MG63 (cell line): ENCODE measurements at places on chromosomes 6 and 20. TPM values are rescaled to one million over a fixed set of nuclear protein-coding genes. Genes with fewer than 3 reads are reported as not detected.

The IPCEF1 gene
- total RNA-seq: not detected in 2 replicates

DNA sequence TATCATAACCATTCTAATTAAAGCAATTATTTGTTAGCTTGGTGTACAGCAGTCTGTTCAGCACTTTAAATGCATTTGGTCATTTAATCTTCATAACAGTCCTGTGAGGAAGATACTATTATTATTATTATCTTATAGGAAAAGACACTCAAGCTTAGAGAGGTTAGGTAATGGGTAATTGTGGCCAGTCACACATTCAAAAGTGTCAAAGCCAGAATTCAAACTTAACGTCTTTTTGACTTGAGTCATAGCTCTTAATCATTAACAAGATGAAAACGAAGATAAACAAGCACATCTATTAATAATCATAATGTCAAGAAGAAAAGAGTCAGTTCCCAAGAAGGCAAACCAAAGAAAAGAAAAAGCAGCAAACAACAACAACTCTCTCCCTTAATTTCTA lies 251.0 kb downstream of the SYNE1 start:
- no peak for DNase-seq

The TFAP2D gene
- not detected in 2 replicates for total RNA-seq

- DNase-seq: no peak
These were observed 30.5 kb upstream of the HFE start for GRCh38 chr6:26056583-26057350.

DNA sequence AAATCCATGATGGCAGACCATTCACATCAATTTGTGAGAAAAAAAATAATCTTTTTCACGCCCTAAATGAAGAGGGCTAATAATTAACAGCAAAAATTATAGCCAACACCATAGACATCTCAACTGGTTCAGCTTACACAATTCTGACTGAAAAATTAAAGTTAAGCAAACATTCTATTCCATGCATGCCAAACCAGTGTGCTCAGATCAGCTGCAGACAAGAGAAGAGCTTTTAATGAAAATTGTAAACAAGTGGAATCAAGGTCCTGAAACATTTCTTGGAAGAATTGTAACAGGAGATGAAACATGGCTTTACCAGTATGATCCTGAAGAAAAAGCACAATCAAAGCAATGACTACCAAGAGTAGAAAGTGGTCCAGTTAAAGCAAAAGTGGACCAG lies 710.4 kb downstream of the EPHA7 start:
- DNase-seq: no peak

The RIPOR3 gene
- 0.07 TPM in 1 of 2 replicates, not detected in the other for total RNA-seq

The FUT9 gene
- not detected in 2 replicates for total RNA-seq

DNA sequence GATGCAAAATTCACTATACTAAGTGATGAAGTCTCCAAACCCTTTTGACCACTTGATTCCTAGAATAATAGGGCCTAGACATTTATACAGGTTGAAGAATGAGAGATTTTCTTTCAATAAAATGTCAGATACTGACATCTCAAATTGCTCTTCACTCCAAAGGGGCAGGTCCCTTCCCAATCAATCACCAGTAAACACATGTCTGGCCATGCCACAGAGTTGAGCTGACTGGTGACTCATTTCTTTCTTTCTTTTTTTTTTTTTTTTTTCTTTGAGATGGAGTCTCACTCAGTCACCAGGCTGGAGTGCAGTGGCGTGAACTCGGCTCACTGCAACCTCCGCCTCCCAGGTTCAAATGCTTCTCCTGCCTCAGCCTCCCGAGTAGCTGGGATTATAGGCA lies 388.6 kb upstream of the BTBD3 start:
- no peak for DNase-seq

The PTGIS gene
- 4.1 and 6.2 TPM in 2 replicates for total RNA-seq

The RAB44 gene
- total RNA-seq: not detected in 2 replicates

DNA sequence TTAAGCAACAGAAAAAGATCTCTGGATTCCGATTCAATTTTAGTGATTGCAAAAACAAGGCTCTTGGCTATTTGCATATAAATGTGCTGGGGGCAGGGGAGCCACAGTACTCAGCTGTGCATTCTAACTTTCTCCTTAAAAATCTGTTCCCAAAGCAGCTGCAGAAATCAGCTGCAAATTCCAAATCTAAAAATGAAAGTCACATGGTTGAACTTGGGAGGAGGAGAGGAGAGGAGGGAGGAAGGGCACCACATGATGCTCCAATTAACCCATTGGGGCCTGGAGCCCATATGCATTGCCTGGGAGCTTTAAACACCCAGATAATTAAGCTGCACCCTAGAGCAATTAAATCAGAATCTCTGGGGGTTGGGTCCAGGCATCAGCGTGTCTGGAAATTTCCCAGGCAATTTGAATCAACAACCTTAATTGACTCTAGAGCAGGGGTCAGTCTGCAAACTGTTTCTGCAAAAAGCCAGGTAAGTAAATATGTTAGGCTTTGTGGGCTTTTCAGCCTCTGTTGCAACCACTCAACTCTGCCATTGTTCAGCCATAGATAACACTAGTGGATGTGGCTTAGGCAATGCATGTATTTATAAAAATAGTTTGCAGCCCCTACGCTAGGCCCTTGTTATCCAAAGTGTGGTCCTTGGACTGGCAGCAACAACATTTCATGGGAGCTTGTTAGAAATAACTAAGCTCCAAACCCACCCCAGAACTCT lies 508.1 kb downstream of the KIF16B start:
- DNase-seq: no peak

DNA sequence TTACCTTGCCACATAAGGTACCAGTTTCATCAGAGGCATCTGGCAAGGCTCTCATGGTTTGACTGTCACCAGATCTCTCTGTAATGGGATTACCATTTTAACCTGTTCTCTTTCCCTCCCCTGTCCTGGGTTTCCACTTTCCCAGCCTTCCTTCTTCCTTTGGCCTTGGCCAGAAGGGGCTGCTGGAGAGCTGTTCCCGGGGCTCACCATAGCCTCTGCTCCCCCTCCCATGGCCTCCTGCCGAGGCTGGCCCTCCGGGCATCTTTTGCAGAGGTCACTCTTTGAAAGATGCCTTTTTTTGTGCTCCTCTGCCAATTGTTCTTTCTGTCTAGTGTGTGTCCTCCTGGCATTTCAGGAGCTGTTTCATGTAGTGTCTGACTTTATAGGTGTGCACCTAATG lies 100.7 kb upstream of the SCP2D1 start:
- DNase-seq: no peak

- DNase-seq: no peak
These were observed 34.0 kb upstream of the COL10A1 start for GRCh38 chr6:116159782-116160524.

DNA sequence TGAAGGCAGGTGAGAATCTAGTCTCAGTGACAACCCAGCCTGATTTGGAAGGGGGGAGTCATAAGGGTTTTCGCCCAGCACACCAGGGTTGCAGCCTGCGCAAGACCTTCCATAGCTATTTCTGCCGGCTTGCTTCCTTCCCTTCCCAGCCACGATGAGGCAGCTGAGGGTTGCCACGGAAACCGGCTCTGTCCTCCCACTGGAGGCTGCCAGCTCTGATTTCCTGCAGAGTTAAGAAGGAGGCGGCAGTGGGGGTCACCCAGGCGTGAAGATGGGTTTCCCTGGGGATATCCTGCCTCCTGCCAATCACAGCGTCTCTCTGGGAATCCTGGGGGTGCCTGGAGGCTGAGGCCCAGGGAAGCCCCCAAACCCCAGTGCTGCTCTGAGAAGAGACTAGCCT lies 23.1 kb upstream of the KCNB1 start:
- peak; percentile 52 for DNase-seq

DNA sequence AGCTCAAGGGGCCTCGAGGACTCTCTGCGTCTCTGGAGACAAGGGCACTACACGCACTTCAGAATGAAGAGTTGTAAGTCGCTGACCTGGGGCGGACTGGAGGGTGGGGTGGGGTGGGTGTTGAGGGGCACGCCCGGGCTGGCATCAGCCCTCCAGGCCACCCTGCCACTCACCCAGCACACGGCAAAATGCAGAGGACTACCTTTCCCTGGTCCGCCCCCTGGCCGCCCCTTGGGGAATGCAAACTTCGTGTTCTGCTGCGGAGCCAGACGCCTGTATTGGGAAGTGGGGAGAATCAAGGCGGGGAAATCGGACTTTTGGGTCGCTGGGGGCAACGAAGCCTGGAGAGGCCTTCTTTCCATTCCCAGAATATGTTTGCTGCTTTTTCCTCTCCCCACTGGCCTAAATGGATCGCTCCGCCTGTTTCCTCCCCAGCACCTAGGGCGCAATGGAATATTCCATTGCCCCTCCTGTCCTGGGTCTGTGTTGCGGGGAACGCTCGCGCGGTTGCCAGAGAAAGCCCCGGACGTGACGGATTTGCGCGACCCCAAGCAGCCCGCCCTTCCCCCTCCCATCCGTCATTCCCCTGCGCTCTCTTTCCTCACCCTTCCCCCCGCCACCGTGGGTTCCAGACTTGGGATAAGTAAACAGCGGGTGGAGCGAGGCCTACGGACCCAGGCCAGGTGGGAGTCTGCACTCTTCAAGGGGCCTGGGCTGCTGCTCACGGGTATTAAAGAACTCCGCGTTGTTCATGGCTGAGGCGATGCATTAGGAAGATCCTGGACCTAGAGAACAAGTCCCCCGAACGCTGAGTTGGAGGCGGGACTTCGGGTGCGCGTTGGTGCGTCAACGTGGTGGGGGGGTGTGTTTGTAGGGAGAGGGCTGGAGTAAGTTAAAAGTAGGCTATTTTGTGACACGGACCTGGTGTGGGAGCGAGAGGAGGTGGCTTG lies at the start of gene PPT2:
Gene PPT2 (plus strand): TSS at position 578 of the 950 bp plus-strand sequence. CDS start 454 bp downstream, outside the sequence.
- peak; percentile 82 for DNase-seq

GRCh38 chr20:1871807-1872458 lies 23.3 kb upstream of the SIRPA start:
- DNase-seq: peak; percentile 31

The HTR1E gene
- total RNA-seq: not detected in 2 replicates

The JPH2 gene
- total RNA-seq: 6.5 and 9.9 TPM in 2 replicates

DNA sequence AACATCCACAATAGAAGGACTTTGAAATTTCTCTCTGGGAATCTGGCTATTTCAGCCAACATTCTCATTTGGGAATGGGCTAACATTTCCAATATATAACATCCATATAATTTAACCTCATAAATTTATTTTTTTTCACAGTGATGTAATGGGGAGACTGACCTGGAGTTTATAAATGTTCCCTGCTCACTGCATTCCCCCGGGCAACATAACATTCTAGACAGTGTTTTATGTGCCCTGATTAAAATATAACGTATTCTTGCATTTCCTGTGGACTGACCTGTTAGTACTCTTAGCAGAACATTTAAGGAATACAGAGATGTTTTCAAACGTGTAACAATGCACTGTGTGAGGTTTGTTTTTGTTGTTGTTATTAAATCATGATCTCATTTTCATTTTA lies 20.9 kb downstream of the TSHZ2 start:
- no peak for DNase-seq

The TAGAP gene
- not detected in 2 replicates for total RNA-seq

- no peak for DNase-seq
These were observed 10.3 kb upstream of the RNF24 start for GRCh38 chr20:4025679-4026078.

The MYLIP gene
- total RNA-seq: 9.7 and 14.3 TPM in 2 replicates

DNA sequence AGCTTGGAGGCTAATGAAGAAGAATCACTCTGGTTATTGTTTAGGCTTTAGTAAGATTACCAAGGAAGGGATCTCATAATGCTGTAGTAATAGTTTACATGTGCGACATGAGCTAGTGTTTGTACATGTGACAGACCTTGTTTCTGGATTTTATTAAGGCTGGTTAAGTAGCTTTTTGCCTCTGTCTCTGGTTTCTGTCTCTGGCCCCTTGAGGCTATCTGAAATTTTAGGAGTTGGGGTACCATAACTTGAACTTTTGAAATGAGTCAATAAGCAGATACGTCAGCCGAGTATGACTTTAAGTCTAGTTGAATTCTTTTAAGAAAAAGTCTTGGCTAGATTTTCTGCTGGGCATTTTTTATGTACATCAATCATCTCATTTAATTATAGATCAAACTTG lies 9.5 kb downstream of the CBFA2T2 start:
- DNase-seq: no peak

GRCh38 chr6:86030875-86031274 lies 388.2 kb upstream of the SYNCRIP start:
- no peak for DNase-seq

DNA sequence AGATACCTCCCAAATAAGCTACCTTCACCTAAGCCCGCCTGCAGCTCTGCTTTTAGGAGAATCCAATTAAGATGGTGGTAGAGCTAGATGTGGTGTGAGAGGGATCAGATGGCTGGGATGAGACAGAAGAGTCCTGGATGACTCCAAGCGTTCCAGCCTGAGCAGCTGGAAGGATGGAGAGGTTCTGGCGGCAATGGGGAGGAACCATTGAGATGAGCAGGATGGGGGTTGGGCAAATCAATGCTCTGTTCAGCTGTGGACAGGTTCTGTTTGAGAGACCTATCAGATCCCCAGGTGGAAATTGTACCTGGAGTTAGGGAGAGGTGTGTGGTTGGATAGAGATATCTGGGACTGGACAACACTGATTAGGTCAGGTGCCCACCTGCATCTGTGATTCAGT lies 23.0 kb downstream of the PHACTR3 start:
- no peak for DNase-seq

The HLA-DRB1 gene
- not detected in 2 replicates for total RNA-seq

- no peak for DNase-seq
These were observed 579.5 kb downstream of the LMBRD1 start for GRCh38 chr6:69217343-69217742.

DNA sequence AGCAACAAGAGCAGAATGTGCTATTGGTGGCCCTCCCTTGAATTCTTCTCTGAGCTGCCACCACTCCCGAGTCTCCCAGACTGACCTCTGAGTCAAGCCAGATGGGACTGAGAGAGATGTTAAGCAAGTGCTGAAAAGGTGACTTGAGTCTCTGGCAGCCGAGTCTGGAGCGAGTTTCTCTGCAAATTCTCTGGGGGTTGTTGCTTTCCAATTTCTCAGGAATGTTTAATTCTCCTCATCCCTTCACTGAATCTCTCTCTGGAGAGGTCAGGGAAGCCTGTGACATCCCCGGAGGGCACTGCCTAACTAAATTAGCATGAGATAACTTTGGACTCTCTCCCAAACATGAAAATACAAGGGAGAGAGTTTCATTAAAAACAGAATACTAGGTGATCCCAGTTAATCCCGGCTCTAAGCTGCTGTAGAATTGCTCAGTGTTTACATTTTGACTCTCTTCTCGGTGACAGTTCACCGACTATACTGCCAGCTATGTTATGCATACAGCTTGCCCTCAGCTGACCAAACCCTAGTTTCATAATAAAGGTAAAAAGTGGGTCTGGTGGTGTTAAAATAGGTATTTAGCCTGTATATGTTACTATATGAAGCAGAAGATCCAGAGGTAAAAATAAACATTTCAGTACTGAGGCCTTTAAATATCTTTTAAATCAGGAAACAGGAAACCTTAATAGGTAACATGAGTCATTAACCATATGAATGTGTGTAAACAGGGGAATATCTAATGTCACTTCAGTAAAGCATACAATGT lies 157.9 kb downstream of the FOXC1 start:
- DNase-seq: peak; percentile 14
